ENCODE measurements at places on chromosomes 1 and 21. TPM values are rescaled to one million over a fixed set of nuclear protein-coding genes. Genes with fewer than 3 reads are reported as not detected.

CHI3L2 gene
- not detected for total RNA-seq

CD1B gene
- not detected for total RNA-seq

GRCh38 chr1:53115403-53116306 lies 26.8 kb downstream of the SLC1A7 start:
- no peak for DNase-seq

CD247 gene
- not detected for total RNA-seq

MRPS15 gene
- 64.4 TPM for total RNA-seq

DNA sequence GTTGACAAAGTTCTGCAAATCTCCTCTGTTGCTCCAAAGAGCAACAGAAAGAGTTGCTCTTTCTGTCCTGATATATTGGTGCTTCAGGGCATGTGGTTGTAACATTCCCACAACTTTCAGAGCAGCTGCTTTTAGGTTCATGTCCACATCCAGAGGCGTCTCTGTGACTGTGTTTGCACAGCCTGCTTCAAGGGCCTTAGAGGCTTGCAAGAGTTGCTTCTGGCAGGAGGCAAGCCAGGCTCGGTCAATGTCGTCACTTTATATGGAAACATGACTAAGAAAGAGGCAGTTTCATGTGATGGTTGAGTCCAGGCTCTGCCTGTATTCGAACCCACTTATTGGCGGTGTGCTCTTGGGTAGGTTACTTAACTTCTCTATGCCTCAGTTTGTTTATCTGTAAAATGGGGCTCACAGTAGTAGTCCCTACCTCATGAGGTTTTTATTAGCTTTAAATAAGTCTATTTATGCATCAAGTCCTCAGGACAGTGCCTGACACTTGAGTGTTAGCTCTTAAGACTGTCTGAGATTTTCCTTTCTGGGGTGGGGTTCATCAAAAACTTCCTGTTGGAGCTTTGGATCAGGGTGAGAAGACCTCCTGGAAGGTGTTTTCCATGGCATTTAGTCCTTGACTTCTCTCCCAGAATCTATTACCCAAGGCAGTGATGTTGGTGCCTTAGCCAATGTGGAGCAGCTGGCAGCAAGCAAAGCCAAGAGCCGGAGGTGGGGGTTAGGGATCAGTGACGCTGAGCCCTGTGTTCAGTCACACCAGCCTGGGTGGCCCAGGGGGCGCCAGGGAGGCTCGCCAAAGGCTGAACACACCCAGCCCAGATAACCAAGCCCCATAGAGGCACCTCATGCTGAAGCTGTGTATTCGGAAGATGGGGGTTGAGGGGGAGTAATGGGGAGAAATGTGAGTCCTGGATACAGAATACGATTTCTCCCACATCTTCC lies 18.9 kb downstream of the LHX4 start:
- no peak for DNase-seq

DNA sequence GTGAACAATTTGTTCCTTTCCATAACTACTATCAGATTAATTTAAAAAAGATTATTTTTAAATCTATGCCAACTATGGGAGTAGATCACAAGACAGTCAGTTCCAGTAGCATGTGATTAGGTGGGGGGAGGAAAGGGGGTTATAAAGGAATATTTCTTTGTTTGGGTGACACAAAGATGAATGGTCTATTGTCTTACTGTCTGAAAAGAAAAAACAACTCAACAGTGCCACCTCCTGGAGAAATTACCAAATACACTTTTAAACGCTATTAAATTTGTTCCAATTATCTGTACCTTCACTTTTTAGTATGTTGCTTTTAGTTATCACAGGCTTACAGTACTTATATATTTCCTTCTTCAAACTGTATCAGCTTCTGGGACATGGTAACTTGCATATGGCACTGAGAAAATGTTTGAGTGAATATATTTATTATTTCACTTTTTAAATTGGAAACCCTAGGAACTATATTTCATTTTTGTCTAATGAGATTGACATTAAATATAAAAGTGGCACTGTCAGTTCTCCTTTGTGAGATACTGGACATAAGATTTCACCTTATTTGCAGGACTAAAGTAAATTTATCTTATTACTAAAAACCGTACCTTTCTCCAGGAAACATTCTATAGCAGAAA lies 1.7 kb upstream of the SORT1 start:
- DNase-seq: no peak

AMY2B gene
- total RNA-seq: 10.0 TPM

DNA sequence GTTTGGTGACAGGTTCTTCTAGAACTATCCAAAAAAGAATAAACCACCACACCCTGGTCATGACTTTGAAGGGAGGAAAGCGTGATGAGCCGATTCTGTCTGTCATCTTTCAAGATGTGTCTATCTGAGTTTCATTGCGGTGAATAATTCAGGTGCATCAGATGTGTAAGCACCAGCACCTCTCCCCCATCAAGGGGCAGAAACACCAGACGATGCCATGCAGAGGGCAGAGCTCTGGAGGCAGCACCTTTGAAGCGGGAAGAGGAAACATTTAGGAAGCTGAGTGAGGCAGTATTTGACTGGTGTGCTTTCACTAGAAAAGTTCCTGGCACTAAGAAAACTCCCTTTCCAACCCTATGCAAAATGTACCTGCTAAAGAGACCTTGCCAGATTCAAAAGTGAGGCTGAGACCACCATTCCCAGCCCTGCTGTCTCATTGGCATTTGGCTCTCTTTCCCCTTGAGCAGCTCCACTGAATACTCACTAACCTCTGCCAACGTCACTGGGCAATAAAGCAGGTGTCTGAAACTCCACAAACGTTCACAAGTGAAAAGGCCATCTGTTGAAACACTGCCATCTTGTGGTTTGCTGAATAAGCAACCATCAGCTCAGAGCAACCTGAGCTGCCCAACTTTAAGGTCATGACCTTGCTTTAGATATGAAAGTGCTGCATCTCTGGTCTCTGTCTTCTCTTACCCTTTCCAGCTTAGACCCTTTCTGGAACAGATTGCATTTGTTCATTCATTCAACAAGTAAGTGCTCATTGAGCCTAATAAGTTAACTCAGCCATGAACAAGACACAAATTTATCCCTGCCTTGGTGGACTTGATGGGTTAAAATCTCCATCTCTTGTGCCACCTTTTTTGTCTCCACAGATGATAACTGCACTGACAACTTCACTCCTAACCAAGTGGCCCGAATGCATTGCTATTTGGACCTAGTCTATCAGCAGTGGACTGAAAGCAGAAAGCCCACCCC lies 228.6 kb downstream of the PAPPA2 start:
- DNase-seq: no peak

DNA sequence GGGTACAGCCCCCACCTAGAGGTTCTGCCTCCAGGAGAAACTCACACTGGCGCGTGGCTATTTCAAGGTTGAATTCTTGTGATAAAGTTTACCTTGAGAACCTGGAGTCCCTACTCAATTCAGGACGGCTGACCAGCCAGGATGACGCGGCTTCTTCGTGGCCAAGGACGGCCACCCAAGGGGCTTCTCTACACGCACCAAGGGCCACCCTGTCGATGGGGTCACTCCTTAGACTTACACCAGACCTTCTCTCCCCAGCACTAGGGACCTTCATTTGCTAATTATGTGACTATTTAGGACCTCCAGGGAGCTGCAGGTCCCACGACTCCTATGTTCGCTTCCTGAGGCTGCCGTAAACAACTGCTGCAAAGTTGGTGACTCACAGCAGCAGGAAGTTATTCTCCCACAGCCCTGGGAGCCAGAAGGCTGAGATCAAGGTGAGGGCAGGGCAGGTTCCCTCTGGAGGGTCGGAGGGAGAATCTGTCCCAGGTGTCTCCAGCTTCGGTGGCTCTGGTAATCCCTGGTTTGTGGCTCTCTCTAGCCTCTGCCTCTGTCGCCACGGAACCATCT lies 135.9 kb downstream of the NPHP4 start:
- DNase-seq: no peak

DNA sequence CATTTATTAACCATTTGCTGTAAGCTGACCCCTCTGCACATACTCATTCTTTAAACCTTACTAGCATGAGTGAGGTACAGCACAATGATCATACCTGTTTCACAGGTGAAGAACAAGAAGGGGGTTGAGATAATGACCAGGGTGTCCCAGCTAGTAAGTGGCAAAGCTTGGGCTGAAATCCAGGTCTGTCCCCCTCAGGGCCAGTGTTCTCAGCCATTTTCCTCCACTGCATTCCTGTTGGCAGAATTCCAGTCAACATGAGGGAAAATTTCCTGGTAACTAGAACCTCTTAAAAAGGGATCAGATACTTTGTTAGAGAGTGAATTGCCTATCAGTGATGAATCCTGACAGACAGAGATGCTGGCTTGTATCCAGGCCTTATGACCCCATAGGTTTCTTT lies 48.1 kb downstream of the SPATA46 start:
- no peak for DNase-seq

DNA sequence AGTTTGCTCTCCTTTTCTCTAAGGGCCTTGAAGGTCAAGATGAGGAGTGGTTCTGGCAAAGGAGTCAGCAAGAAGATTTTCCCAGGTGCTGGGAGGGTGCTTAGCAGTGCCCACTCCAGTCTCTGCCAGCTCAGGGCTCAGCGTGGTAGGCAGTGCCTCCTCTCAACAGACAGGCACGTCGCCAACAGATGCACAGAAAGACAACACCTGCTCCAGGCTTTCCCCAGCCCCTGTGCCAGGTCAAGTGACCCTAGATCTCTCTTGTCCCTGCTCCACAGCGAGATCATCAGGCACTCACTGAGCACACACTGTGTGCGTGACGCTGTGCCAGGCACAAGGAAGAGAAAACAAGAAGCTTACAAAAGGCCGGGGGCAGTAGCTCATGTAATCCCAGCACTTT lies 86.0 kb downstream of the CASZ1 start:
- no peak for DNase-seq

DNA sequence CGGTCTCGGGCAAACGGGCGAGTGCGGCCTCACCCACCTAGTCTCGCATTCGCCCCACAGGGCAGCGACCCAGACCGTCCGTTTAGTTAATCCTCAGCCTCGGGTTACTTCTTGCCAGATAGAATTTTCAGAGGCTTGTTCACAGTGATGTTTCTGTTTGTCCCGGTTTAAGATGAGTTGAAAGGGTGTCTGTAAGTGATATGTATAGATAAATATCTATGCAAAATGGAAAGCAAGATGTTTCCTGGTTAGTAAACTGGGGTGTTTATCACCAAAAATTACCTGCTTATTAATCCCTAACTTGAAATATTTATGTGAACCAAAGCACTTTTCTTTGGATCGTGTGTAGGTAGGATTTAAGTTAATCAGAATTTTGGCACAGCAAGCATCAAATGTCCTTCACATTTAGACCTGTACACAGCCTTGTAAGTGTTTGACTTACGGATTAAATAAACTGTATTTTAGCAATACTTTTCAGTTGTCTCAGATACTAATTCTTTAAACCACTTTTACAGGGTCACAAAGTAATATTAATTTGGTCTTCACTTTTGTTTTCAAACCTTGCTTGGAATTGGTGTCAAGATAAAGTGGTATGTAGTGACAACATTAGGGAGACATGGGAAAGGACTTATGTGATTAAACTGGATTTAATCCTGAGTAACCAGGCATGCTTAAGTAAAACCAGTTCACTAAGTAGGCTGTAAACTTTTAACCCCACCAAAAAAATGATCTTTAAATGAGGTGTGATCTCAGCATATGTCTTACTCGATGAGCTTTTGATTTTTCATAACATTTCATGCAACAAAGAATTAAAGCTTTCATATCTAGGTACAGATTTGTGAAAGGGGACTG lies 914 bp downstream of the ZNF326 start:
- no peak for DNase-seq

DNA sequence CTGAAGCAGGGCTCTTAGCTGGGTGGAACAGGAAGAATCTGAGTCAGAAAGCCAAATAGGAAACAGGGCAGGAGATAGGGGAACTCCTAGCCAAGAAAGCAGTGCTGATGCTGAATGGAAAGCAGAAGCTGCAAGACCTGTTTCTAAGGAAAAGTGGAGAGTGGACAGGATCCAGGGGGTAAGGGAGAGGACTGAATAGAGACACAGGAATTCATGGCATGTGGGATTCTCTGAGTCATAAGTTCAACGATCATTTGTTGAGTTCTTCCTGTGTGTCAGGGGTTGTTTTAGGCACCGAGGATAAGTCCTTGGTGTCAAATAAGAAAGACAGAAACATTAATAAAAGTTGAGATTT lies 153.8 kb upstream of the FGGY start:
- DNase-seq: no peak

DNA sequence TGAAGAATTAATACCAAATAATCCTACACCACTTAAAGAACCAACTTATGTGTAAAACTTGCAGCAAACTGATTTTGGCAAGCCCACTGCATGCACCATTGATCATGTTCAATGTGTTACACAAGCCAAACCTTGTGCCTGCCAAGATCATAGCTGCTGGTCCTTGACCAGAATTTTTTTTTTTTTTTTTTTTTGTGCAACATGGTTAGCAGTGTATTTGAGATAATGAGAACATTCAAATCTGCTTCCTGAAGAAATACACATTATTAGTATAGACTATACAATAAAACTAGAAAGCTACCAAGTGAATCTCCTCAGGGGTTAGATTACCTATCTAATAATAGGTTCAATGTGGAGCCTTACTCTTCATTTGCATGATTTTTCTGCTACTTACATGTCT lies 421.0 kb downstream of the MRPL39 start:
- no peak for DNase-seq

GRCh38 chr21:22399681-22400514 lies 1401.7 kb downstream of the NCAM2 start:
- DNase-seq: no peak

MRPL9 gene
- total RNA-seq: 67.4 TPM

Data from osteocyte (in vitro differentiated cells).